Fibroblast of lung (primary cell): ENCODE measurements at places on chromosomes 2 and 18.

GRCh38 chr2:181770150-181770549 lies 89.8 kb upstream of the NEUROD1 start:
- H3K27me3 ChIP-seq, result no peaks in the 10 kb centered on the region
- no peak overlapping the region for H3K4me3 ChIP-seq
- DNase-seq, result no peak
- H3K36me3 ChIP-seq, result no peaks in the 10 kb centered on the region
- H3K27ac ChIP-seq, result no peak overlapping the region
- no peaks in the 10 kb centered on the region for H3K4me1 ChIP-seq

DNA sequence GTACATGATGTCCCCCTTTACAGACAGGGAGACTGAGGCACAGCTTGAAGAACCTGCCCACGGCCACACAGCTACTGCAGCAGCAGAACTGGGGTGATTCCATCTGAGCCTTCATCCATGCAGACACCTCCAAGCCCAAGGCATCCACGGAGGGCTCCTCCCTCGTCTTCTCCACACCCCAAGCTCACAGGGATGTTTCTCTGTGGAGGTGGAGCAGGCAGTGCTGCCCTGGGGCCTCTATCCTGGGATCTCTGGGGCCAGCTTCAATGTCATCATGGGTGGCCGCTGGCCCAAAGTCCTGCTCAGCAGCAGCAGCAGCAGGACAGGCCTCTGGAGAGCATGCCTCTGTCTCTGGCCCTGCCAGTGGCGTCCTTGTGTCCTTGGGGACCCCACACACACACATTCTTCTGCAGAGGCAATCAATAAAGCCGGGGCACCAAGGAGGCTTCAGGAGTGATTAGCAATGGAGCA lies 31.2 kb downstream of the ADI1 start:
- no peaks in the 10 kb centered on the region for H3K4me1 ChIP-seq
- no peak overlapping the region for H3K4me3 ChIP-seq
- no peak overlapping the region for H3K27ac ChIP-seq
- no peak for DNase-seq

DNA sequence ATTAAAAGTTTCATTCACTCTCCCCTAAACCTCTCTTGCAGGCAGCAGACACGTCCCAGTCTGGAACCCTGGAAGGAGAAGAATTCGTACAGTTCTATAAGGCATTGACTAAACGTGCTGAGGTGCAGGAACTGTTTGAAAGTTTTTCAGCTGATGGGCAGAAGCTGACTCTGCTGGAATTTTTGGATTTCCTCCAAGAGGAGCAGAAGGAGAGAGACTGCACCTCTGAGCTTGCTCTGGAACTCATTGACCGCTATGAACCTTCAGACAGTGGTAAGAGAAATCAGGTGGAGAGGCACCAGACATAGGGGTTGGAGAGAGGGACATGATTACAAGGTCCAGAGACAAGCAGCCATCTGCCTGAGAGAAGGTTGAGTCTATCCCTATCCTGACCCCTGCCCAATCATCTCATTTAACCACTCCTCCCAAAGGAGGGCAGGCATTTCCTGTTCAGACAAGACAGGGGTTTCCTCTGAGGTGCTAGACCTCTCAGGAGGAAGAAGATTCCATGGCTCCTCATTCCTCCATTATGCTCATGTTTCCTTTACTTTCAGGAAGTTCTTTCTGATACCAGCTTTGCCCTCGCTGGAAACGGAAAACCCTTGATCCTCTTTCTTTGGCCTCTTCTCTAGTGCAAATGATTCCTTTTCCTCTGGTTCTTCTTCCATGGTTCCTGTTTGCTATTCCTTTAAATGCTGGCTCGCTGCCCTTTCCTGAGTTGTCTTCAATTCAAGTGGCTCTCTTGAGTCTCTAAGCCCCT lies 15.1 kb downstream of the PLCD4 start:
- no peaks in the 10 kb centered on the region for H3K4me1 ChIP-seq
- no peaks in the 10 kb centered on the region for H3K27me3 ChIP-seq
- H3K4me3 ChIP-seq, result no peak overlapping the region
- DNase-seq, result no peak
- no peaks in the 10 kb centered on the region for H3K36me3 ChIP-seq

DNA sequence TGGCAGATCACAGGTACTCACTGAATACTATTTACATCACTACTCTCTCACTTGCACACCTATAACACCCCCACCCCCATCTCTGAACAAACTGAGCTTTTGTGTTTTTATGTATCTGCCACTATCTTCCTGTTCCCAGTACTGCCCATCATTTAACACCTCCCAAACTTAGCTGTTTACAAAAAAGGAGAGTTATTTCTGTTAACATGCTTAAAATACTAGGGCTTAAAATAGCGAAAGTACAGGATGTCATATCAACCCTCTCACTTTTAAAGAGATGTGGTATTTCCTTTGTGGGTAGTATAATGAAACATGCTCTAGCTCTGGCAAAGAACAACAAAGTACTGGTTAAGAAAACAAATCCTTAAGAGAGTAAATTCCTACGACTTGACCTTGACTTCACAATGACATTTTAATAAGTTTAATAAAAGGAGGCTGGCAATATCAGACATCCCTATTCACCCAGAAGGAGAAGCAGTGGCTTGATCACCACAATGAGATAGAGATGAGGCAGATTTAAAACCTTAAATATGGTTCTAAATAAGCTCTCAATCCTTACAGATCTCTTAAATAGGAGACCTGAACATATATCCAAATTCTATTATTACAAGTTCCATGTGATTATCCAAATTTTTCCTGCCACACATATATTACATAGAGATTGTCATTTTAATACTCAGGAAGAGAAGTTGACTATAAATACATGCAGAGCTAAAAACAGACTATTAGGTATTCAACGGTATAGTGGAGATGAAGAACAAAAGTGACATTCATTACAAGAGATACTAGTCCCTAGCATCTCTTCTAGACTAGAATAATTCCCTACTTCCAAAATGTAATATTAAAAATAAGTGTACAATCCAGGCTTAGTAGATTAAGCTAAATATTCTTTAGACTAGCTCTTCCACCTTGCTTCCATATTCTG lies 36.9 kb downstream of the TRAK2 start:
- peaks cover 14% of the 10 kb centered on the region for H3K4me1 ChIP-seq
- no peaks in the 10 kb centered on the region for H3K36me3 ChIP-seq
- DNase-seq, result peak; percentile 75
- H3K27me3 ChIP-seq, result no peaks in the 10 kb centered on the region
